ENCODE measurements at places on chromosomes 6 and 20. TPM values are rescaled to one million over a fixed set of nuclear protein-coding genes. Genes with fewer than 3 reads are reported as not detected.

GRCh38 chr6:53723331-53723730 is 57.8 kb upstream of the KLHL31 start:
- no peak for DNase-seq

DNA sequence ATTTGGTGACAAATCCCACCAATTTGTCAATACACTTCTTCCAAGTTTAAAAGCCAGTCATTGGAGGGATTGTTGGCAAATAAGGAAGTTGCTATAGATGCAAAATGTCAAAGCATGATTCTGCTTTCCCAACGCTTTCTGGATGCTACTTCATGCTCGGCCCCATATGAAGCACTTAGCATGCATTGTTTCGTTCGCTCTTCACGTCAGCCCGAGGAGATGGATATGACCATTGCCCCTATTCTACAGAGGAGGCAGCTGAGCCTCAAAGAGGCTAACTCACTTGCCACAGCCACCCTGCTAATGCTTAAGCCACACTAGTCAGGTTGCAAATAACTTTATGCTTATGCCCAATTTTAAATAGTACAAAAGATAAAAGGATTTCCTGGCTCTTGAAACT is 2.8 kb upstream of the NXT1 start:
- DNase-seq: no peak

DNA sequence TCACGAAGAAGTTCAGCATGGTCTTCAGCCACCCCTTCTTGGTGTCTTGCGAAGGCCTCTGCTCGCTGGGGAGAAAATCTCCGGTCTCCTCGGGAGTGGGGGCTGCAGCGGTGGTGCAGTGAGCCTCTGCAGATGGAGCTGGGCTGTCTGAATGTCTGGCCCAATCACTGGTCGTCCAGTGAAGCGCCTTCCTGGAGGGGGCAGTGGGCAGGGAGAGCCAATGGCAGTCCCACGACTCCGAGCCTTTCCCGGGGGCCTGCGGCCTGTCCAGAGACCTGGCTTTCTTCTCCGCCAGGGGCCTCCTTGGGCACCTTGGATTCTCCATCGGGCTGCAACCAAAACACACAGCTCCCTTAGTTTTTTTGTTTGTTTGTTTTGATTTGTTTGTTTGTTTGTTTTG is 6.3 kb downstream of the BNIP5 start:
- no peak for DNase-seq

DNA sequence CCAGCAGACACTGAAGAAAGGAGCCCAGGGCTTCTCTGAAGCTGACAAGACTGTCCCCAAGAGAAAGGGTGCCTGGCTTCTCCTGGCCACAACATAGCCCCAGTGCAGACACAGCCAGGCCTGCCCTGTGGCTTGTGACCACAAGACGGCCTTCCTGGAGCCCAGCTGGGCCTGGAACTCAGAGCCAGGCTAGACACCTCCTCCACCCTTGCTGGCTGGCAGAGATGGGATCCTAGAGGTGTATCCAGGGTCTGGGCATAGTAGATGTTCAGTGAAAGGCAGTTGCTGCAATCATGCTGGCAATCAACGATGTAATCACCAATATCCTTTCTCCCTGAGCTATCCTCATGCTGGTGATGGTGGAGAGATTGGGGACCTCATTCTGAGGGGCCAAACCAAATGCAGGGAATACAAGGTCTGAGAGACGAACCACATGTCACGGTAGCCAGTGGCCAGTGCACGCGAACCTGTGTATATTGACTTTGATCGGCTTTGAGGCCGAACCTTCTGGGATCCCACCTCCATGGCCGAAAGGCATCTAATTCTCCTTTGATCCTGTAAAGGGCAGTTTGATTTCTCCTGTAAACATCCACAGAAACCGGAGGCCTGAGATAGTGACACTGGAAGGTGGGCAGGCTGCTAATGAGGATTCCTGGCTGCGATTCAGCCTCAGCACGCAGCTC is 115.2 kb downstream of the PSMB1 start:
- no peak for DNase-seq

DNA sequence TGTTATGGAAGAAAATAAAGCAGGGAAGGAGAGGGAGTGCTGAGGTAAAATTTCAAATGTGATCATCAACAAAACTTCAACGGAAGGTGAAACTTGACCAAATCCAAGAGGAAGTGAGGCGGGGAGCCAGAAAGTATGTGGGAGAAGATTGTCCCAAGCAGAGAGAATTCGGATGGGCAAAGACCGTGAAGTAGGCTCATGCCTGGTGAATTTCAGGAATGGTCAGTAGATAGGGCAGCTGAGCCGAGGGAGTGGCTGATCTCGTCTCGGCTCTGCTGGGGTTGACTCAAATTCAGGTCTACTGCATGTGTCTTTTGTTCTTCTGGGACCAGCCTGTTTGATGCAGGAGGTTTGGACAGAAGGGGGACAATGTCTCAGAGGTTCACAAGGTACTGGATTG is 7.0 kb upstream of the CSNK2A1 start:
- DNase-seq: no peak

DNA sequence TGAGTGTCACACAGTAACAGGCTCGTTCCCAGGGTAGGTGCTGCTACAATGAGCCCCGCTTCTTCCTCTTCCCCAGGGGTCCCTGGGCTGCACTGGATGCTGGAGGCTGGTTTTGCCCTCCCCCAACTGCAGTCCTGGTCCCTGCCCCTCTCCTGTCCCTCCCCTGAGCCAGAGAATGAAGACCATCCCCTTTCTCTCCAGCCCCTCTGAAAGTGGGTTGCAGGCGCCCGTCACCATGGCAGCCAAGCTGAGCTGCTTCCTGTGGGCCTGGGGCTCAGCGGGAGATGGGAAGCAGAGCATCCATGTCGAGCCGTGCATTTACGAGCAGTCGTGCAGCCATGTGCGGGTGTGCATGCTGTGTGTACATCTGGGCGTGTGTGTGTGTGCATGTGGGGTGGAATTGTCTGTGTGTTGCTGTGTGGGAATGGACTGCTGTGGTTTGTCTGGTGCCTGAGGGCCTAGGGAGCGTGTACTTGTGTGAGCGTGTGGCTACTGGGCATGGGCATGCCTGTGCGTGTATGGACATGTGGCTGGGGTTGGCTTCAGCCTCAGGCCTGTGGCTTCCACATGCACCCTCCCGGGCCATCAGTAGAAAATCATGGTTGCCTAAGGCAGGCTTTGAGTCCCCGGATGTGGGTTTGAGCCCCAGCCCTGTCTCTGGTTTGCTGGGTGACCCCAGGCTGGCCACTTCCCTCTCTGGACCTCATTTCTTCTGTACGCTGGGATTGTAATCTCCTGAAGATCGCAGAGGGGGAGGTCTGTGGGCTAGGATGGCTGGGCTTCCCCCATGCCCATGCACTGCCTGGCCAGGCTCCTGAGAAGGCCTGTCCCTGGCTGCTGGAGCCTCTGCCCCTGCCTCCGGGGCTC is 48.8 kb downstream of the SRC start:
- no peak for DNase-seq

DNA sequence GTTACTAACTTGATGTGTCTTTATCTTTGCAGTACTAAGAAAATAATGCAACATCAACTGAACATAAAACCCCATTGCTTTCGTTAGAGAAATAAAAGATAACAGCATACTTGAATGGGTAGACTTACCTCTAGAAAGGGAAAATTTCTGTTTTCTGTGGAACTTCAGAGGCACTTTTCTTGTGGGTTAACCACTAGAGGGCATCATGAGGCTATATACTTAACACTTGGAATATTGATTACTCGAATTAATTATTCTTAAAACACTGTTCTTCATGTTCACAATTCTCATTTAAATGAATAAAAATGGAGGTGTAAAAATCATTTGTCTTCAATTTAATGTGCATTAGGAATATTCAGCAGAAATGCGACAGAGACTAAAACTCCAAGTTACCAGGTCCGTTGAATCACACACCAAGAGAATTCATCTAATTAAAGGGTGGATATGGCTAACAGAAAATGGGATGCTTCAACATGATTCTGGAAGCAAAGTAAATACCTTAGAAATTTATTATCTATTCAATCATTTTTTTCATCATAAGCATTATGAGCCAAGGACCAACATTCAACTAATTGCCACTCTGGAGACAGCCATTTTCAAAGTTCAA is 330.8 kb upstream of the PREP start:
- no peak for DNase-seq

DNA sequence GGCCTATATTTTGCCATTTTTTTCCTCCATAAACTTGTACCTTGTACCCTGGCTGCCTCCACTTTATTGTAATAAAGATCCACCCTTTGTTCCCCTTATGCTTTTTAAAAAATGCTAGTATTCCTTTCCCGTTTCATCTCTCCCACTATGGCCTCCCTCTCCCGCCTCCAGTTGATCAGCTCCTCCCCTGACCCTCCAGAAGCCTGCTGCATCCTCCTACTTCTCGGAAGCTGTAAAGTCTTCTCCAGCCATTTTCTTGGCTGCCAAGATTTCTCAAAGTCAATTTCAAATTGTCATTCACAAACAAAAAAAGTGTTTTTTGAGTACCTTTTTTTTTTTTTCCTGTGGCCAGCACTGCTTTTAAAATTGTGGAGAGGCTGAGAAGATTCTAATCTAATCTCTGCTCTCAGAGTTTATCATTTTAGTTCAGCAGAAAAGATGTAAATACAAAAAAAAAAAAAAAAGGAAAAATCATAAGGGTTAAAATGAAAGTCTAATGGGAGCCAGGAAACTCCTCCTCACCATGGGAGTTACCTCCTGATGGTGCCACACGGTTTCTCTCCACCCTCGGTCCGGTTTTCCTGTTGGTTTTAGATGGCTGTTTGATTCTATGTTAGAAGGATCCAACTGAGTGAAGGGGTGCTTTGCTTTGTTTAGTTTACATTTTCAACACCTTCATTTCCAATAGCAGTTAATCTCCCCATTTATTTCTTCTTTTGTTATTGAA is 103.0 kb upstream of the KCNK16 start:
- no peak for DNase-seq

- DNase-seq: no peak
Observed at GRCh38 chr6:88167352-88167937, 1.3 kb upstream of the CNR1 start.

DNA sequence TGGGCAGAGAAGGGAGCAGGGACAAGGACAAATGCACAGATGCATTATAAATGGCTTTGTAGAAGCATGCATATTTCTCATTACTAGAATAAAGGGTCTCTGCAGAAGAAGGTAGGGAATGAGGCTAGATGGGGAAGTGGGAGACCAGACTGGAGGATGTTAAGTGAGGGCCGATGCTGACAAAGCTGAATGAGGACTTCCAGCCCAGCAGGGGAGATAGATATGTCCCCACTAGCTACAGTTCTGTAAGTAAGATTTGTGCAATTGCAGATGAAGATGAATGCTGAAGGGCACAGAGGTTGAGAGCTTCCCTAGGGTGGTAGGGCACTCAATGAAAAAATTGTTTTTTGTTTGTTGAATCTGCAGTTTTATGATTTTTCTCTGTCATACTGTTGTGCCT is 16.9 kb downstream of the ADGRG6 start:
- no peak for DNase-seq

DNA sequence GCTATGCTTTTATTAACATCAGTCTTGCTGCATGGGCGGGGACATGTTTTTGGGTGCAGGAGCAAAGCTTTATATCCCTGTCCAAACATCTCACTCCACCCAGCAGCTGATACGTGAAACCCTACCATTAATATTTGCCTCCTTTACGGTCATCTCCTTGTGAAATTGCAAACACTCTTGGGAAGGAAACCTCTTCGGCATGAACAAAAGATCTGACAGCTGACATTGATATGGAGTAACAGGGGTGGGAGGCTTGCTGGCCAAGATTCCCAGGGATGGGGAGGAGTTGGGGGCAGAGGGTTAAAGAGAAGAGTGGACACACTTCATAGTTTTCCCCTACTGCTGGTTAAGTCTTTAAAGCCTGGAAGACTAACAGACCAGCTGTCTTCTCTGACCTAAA is 22.2 kb upstream of the VEGFA start:
- DNase-seq: no peak

DNA sequence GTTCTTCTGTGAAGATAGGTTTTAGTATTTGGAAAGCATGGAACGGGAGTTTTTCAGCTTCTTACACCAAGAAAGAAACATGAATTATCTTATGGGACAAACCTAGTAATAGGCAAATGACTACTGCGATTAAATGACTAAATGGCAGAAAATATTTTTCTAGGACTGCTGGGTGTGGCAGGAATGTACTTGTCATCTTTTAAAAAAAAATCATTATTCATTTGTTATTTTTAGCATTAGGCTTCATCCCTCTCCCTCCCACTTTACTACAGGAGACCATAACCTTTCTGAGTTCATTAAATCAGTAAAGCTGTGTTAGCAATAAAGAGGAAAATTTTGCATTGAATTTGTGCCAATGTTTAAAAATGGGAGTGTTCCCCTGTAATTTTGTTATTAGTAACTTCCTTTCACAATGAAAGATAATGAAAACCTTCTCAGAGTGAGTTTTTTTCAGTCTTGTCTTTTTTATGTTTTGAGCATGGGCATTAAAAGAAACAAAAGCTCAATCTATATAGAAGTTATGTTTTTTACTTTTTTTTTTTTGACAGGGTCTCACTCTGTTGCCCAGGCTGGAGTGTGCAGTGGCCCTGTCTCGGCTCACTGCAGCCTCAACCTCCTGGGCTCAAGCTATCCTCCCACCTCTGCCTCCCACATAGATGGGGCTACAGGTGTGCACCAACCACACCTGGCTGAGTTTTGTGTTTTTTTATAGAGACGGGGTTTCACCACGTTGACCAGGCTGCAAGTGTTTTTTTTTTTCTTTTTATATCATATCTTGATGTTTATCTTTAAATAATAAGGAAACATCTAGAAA is 105.6 kb upstream of the CLDN20 start:
- no peak for DNase-seq

GRCh38 chr6:11230158-11231107 is 2.0 kb downstream of the NEDD9 start:
- DNase-seq: no peak

DNA sequence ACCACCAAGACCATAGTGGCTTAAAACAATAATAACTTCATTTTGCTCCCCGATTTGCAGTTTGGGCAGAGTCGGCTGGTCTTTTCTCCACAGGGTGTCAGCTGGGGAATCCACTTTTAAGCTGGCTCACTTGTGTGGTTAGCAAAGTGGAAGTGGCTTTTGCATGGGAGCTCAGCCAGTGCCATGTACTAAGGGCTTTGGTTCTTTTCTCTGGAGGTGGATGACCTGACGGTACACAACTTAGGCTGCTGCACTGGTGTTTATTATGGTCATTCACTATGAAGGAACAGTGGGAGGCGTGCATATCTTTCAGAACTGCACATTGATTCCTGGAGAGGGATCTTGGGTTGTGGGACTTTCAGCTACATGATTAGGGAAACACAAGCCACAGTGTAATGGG is 141.0 kb downstream of the OR2B2 start:
- no peak for DNase-seq

DNA sequence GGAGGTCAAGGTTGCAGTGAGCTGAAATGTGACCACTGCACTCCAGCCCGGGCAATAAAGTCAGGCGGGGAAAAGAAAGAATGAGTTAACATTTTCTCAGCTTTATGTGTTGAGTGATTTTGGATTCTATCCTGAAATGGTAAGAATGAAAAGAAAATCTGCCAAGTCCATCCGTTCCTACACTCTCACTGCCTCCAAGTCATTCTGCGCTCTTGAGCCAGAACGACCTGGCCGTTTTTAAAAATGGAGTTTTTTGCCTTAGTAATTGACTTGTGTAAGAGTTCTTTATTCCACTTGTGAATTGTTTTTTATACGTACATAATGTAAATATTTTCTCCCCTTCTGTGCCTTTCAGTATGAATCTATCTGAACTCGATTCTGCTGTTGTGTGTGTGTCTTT is 28.7 kb downstream of the DNAJC5 start:
- DNase-seq: no peak

WFDC10B gene
- total RNA-seq: not detected

PDYN gene
- total RNA-seq: not detected

MAK gene
- 0.08 TPM for total RNA-seq

ADGRB3 gene
- not detected for total RNA-seq

IL17F gene
- not detected for total RNA-seq

SYS1 gene
- total RNA-seq: 9.5 TPM

GGTLC1 gene
- not detected for total RNA-seq

RIMS1 gene
- 0.58 TPM for total RNA-seq

SLC17A3 gene
- not detected for total RNA-seq

GPLD1 gene
- total RNA-seq: 1.0 TPM

THBS2 gene
- 0.10 TPM for total RNA-seq

Data from GM12878 (cell line).